Activated CD8-positive, alpha-beta T cell treated with anti-CD3 and anti-CD28 coated beads for 36 hours (primary cell): ENCODE measurements at places on chromosomes 7 and 10. TPM values are rescaled to one million over a fixed set of nuclear protein-coding genes. Genes with fewer than 3 reads are reported as not detected.

GRCh38 chr10:14306190-14306589, 24.5 kb downstream of the FRMD4A start:
- H3K27me3 ChIP-seq: peaks cover 14% of the 10 kb centered on the region
- no peak overlapping the region for H3K27ac ChIP-seq
- no peak overlapping the region for H3K4me3 ChIP-seq
- no peaks in the 10 kb centered on the region for H3K36me3 ChIP-seq

- no peak for DNase-seq
- no peak overlapping the region for H3K4me3 ChIP-seq
- H3K36me3 ChIP-seq: no peaks in the 10 kb centered on the region
- H3K4me1 ChIP-seq: no peaks in the 10 kb centered on the region
These were observed 208.4 kb downstream of the KIF20B start for GRCh38 chr10:89909752-89910151.

CALML3 gene
- not detected for total RNA-seq

- no peaks in the 10 kb centered on the region for H3K36me3 ChIP-seq
- H3K27ac ChIP-seq: no peak overlapping the region
- H3K27me3 ChIP-seq: peaks cover 4% of the 10 kb centered on the region
- H3K4me1 ChIP-seq: no peaks in the 10 kb centered on the region
- DNase-seq: no peak
These were observed 87.8 kb upstream of the DYNC1I1 start for GRCh38 chr7:95684505-95684904.

CALHM2 gene
- total RNA-seq: 9.5 TPM

- peaks cover 19% of the 10 kb centered on the region for H3K36me3 ChIP-seq
- H3K27ac ChIP-seq: peak overlapping the region; percentile 92
- H3K4me1 ChIP-seq: peaks cover 31% of the 10 kb centered on the region
- H3K27me3 ChIP-seq: no peaks in the 10 kb centered on the region
- peak; percentile 47 for DNase-seq
These were observed 37.5 kb downstream of the HK1 start for GRCh38 chr10:69315610-69316312.
